ENCODE measurements at places on chromosomes 11 and 22.
A peak's percentile ranks its signal among the peaks of the same experiment; 100 is the strongest.

DNA sequence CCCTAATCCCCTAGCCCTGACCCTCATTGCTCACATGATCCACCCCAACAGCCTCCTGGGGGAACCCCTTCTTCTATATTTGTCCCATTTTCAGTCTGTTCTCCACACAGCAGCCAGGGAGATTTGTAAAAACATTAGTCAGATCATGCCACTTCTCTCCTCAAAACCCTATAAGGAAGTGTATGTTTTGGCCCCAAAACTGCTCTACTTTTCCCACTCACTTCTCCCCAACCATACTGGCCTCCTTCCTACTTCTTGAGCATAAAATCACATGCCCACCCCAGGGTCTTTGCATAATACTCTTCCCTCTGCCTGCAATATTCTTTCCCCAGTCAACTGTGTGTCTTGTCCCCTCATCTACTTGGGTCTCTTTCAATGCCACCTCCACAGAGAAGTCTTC, 4.7 kb upstream of the SLC22A12 start:
- DNase-seq: no peak

DNA sequence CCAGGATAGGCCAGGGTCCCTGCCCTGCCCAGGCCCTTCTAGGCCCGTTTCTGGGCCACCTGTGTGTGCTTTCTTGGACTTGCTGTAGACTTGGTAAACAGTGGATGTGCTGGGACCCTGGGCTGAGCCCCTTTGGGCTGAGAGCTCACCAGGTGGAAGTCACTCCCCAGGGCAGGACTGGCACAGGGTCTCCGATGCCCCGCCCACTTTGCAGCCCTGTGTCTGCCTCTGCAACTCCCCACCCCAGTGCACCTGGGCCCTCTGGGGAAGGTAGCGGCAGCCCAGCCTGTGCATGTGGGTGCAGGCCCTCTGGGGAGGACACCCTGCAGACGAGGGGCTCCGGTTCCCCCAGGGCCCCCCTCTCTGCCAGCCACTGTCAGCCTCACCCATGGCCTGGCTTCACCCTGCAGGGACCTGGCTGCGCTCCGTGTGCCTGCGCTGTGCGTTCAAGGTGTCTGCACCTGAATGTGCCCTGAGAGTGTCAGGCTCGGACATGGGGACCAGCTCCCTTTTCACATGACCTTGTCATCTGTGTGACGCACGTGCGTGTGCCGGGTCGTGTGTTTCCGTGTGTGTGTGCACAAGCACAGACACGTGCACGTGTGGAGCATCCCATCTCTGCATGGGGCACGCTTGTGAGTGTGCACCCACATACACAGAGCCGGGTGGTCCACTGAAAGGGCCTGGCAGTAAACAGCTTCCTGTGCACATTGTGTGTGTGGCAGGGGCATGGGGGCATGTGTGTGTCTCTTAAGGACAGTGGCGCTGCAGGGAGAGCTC, 118.5 kb downstream of the KCNQ1OT1 start:
- DNase-seq: peak; percentile 42

DNA sequence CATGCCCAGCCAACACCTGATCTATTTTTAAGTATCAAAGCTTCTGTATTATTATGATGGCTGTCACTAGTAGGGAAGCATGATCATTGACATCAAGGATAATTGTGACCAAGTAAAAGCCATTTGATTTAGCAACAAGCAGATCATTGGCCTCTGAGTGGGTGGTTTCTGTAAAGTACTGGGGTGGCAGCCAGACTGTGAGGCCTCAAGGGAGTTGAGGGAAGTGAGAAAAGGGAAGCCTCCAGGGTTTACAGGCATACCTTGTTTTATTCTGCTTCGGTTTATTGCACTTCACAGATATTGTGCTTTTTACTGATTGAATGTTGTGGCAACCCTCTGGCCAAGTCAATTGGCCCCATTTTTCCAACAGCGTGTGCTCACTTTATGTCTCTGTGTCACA, 60.1 kb downstream of the PRR5L start:
- no peak for DNase-seq

DNA sequence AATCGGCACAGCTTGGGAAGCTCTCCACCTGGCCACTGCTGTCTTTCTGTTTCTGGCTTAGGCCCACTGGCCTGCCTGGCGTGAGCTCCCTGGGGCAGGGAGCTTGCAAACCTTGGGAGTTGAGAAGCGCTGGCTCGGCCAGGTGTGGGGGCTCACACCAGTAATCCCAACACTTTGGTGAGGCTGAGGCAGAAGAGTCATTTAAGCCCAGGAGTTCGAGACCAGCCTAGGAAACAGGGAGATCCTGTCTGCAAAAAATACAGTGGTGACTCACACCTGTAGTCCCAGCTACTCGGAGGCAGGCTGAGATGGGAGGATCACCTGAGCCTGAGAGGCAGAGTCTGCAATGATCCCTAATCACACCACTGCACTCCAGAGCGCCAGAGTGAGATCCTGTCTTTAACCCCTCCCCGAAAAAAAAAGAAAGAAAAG, 4.0 kb downstream of the AP5B1 start:
- no peak for DNase-seq

DNA sequence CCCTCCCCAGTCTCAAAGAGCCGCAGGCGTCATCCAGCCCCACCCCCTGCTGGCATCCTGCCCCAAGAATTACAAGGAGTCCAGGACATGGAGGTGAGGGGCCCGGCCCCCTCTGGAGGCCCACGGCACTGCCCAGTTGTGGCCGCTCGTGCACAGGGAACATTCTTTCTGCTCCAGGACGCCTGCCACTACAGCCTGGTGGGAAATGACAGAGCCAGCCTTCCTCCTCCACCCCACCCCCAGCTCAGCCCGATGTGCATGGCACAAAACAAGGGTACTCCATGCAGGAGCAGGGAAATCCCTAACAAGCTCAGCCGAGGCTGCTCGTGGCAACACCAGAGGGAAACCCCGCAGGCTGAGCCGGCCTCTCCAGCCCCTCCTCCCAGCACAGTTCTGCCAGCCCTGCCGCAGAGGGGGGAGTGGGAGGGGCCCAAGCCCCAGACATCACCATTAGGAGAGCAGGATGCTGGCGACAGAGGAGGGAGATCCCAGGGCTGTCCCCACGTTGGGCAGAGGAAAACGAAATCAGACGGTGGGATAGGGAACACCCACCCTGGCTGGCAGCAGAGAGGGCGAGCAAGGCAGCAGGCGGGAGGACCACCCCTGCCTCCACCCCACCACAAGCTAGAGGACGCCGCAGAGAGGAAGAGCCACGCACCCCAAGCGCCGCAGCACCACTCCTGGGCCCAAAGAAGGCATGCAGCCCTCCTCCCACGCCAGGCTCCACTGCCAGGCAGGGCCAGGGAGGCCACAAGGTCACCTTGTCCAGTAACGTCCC, 10.0 kb downstream of the IGSF9B start:
- no peak for DNase-seq

GRCh38 chr22:23233752-23234408, 53.6 kb downstream of the BCR start:
- DNase-seq: peak; percentile 75

DNA sequence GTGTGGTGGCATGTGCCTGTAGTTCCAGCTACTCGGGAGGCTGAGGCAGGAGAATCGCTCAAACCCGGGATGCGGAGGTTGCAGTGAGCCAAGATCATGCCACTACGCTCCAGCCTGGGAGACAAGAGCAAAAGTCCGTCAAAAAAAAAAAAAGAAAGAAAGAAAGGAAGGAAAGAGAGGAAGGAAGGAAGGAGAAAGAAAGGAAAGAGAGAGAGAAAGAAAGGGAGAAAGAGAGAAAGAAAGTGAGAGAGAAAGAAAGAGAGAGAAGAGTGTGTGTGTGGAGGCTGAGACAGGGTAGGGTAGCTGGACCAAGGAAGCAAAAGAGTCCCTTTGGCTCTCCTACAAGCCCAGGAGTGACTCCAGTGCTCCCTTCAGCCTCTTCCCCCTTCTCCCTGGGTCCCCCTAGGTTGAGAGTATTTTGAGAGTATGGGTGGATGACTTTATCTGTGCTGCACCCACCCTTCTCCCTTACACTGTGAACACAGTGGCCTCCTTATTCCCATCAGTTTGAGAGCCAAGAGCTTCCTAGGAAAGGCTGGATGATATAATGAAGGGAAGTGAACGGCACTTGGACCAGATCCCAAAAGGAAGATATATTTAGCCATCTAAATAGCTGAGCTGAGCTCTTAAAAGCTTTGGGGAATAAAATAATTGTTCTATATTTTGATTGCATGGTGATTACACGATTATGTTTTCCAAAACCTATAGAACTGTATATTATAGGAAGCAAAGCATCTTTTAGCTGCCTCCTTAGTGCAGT, 9.5 kb upstream of the DENND5A start:
- DNase-seq: no peak

All from right forelimb (tissue), 1 donor.